ENCODE measurements at places on chromosomes 16 and 17.
A peak's percentile ranks its signal among the peaks of the same experiment; 100 is the strongest.

GRCh38 chr17:64107500-64108236, 22.3 kb downstream of the ERN1 start:
- no peak for DNase-seq

GRCh38 chr17:40514013-40514875, 12.8 kb upstream of the TNS4 start:
- no peak for DNase-seq

GRCh38 chr17:81334391-81334901, 39.3 kb upstream of the SLC38A10 start:
- DNase-seq, result no peak

DNA sequence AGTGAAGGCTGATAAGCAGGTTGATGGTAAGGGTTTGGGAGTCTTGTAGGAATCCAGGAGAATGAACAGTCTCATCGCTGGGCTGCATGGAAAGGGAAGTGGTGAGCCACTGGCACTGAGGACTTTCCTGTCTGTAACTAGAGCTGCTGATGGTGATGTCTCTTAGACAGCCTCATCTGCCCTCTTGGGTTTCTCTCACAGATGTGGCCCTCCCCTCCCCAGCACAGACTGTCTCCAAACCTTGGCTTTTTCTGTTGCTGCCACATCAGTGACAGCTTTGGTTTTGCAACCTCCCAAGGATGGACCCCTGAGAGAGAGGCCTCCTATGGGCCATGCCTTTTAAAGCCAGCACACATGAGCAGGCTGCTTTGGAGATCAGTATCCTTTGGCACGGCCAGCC, 16.9 kb downstream of the PLCG2 start:
- DNase-seq, result no peak

GRCh38 chr17:28469376-28469775, 4.1 kb upstream of the SLC13A2 start:
- DNase-seq, result no peak

GRCh38 chr17:82892899-82893565, 53.2 kb upstream of the ZNF750 start:
- peak; percentile 75 for DNase-seq

GRCh38 chr17:3513305-3514035, 37.7 kb downstream of the ASPA start:
- no peak for DNase-seq

Measured in activated CD4-positive, alpha-beta T cell treated with anti-CD3 and anti-CD28 coated beads for 4 hours (primary cell).